Nasal cavity respiratory epithelium epithelial cell of viscerocranial mucosa (primary cell): ENCODE measurements at places on chromosomes 7 and 10. TPM values are rescaled to one million over a fixed set of nuclear protein-coding genes. Genes with fewer than 3 reads are reported as not detected.

Gene SPDYE9
- not detected in 2 replicates for total RNA-seq

Gene ACTL6B
- total RNA-seq = not detected in 2 replicates

Gene ERVW-1
- not detected in 2 replicates for total RNA-seq

Gene AGMO
- total RNA-seq = 0.50 TPM in 1 of 2 replicates, not detected in the other

Gene LRRC17
- 0.28 and 0.68 TPM in 2 replicates for total RNA-seq

Gene STEAP4
- total RNA-seq = 2.4 and 3.1 TPM in 2 replicates

Gene MBL2
- total RNA-seq = not detected in 2 replicates

Gene CALHM3
- total RNA-seq = not detected in 2 replicates

Gene NEUROG3
- total RNA-seq = not detected in 2 replicates

Gene MALRD1
- not detected in 2 replicates for total RNA-seq

Gene ADCY1
- 0.68 and 5.1 TPM in 2 replicates for total RNA-seq

Gene TAS2R41
- 0.07 TPM in 1 of 2 replicates, not detected in the other for total RNA-seq

Gene AFAP1L2
- 9.3 and 18.8 TPM in 2 replicates for total RNA-seq

Gene OR2A1
- total RNA-seq = not detected in 2 replicates

Gene MYL10
- total RNA-seq = not detected in 2 replicates

Gene RBP3
- total RNA-seq = not detected in 2 replicates

Gene ATAD1
- total RNA-seq = 69.4 and 82.0 TPM in 2 replicates

Gene SPDYE2
- not detected in 2 replicates for total RNA-seq

Gene PLAC9
- not detected in 2 replicates for total RNA-seq

Gene C1QL3
- total RNA-seq = not detected in 2 replicates

Gene TMEM168
- 36.6 and 57.0 TPM in 2 replicates for total RNA-seq

Gene LRWD1
- 22.5 and 27.0 TPM in 2 replicates for total RNA-seq

Gene SLC13A4
- total RNA-seq = 0.07 TPM in 1 of 2 replicates, not detected in the other

Gene PTF1A
- total RNA-seq = not detected in 2 replicates

Gene TMEM213
- total RNA-seq = not detected in 2 replicates

Gene OPALIN
- total RNA-seq = not detected in 2 replicates

Gene OR6B1
- not detected in 2 replicates for total RNA-seq

Gene LRRTM3
- total RNA-seq = not detected in 2 replicates

Gene ACSM6
- total RNA-seq = not detected in 2 replicates

Gene WAPL
- 68.4 and 78.0 TPM in 2 replicates for total RNA-seq

Gene EBLN1
- not detected in 2 replicates for total RNA-seq

Gene PRPS1L1
- not detected in 2 replicates for total RNA-seq

Gene EMX2
- not detected in 2 replicates for total RNA-seq

Gene ABHD11
- 5.1 and 9.8 TPM in 2 replicates for total RNA-seq

Gene CC2D2B
- total RNA-seq = 0.14 TPM in 1 of 2 replicates, not detected in the other

Gene EBF3
- total RNA-seq = not detected in 2 replicates

Gene PLEKHS1
- 0.28 TPM in 1 of 2 replicates, not detected in the other for total RNA-seq

Gene ZNF467
- total RNA-seq = 0.68 and 3.6 TPM in 2 replicates

Gene PAPOLB
- under 0.01 TPM in 1 of 2 replicates, not detected in the other for total RNA-seq

Gene TMEM225B
- total RNA-seq = 0.43 and 1.4 TPM in 2 replicates

Gene MNX1
- not detected in 2 replicates for total RNA-seq

Gene CYP3A7
- total RNA-seq = 0.07 TPM in 1 of 2 replicates, not detected in the other

Gene CYP26A1
- not detected in 2 replicates for total RNA-seq

Gene TMEM236
- under 0.01 and 0.07 TPM in 2 replicates for total RNA-seq

Gene SLC26A3
- total RNA-seq = 0.14 TPM in 1 of 2 replicates, not detected in the other

Gene NODAL
- total RNA-seq = 0.07 TPM in 1 of 2 replicates, not detected in the other

Gene GIMAP6
- total RNA-seq = under 0.01 TPM in 1 of 2 replicates, not detected in the other

Gene NRCAM
- 7.2 and 49.5 TPM in 2 replicates for total RNA-seq

Gene CALHM2
- total RNA-seq = under 0.01 and 1.3 TPM in 2 replicates

Gene ADAP1
- total RNA-seq = 9.9 and 43.6 TPM in 2 replicates

Gene TFR2
- total RNA-seq = under 0.01 and 0.14 TPM in 2 replicates

Gene COBL
- total RNA-seq = 0.34 and 13.5 TPM in 2 replicates

Gene SYT15
- total RNA-seq = under 0.01 and 0.14 TPM in 2 replicates

Gene LAMB1
- total RNA-seq = 112 and 224 TPM in 2 replicates

Gene KAZALD1
- 0.78 and 2.4 TPM in 2 replicates for total RNA-seq
